ENCODE measurements at places on chromosomes 13 and 19.

DNA sequence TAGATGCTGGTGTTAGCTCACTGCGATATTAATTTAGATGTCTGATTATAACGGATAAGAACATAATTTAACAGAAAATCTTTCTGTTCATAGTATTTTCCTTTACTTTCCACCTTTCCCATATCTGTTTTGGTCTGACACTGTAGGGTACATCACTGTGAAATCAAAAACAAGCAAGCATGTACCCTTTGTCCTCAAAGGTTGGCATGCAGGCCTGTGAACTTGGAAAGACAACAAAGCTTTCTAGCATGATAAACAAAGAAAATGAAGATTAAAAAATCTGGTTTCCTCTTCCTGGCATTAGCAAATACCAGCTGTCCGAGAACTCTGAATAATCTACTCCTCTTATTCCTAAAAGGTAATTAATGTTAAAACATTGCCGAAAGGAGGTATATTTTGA, 31.6 kb downstream of the THSD1 start:
- no peak for DNase-seq

DNA sequence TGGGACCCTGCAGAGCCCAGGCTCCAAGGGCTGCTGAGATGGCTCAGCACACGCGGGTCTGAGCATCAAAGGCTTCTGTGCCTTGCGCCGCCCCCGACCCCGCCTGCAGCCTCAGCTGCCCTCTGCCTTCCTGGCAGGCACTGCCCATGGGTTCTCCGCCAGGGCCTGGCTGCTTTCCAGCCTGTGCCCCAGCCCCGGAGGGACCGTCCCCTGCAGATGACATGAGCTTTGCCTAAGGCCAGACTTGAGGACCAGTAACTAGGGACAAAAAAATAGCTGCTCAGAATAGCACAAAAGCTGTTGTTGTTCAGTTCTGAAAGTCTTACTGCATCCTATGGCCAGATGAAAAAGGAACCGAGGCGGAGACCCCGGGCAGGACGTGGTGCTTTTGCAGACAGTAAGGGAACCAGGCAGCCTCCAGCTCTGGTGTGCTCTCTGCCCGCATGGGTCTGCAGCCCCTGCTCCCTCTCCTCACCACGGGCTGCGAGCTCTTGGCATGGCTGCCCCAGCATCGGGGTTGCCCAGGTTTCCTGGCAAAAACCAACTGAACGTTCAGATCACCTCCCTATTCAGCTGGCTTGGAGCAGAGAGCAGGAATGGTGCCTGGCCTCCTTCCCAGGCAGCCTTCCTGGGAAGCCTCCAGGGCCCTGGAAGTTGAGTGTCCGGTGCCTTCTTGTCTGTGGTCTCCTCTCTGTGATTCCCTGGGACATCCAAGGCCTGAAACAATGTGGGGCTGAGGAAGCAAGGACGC, 12.5 kb upstream of the CFAP97D2 start:
- DNase-seq = no peak

- no peak for DNase-seq
Observed at GRCh38 chr13:95060014-95060519, 241.2 kb downstream of the ABCC4 start.

DNA sequence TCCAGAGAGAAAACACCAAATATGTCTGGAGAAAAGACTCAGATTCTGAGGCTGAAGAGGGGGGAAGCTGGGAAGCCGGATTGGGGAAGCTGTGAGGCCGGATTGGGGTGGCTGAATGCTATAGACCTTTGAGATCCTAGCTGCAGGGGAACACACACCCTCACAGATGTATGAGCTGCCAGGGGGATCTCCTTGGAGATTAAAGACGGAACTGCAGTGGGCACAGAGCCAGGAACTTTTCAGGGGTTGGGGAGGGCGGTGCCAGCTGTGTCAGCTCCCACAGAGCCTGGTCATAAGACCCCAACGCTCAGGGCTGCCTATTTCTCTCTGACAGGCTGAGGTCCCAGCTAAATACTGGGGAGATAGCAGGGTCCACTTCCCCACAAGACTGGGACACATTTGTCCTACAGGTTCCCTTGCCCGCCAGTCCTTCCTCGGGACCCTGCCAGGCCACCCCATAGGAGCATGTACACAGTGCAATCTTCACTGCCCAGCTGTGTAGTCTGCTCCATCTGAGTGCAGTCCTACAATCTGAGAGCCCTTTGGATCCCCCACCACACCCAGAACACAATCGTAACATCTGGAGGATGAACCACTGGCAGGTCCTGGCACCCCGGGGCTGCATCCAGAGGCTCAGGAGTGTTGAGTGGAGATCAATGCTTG, 1893.9 kb downstream of the PCDH9 start:
- DNase-seq = no peak

GRCh38 chr19:1313695-1314613, 28.3 kb downstream of the EFNA2 start:
- DNase-seq = no peak

DNA sequence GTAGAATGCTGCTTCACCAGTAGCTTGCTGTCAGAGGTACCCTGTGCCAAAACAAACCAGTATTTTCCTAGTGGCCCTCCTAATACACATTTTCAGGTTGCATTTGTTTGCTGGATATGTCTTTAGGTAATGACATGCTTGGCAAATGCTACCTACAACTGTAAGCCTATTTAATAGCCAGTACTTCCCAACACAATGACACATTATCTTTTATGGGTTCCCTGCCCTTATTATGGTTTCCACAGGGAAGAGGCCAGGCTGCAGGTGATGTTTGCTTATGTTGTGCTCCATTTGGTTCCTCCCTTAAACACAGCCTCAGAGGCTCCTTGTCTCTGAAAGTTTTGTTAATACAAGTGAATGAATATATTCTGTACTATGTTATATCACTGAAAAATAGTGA, 24.7 kb downstream of the FRY start:
- no peak for DNase-seq

GRCh38 chr13:100636441-100636840, 38.2 kb downstream of the TMTC4 start:
- DNase-seq = no peak

DNA sequence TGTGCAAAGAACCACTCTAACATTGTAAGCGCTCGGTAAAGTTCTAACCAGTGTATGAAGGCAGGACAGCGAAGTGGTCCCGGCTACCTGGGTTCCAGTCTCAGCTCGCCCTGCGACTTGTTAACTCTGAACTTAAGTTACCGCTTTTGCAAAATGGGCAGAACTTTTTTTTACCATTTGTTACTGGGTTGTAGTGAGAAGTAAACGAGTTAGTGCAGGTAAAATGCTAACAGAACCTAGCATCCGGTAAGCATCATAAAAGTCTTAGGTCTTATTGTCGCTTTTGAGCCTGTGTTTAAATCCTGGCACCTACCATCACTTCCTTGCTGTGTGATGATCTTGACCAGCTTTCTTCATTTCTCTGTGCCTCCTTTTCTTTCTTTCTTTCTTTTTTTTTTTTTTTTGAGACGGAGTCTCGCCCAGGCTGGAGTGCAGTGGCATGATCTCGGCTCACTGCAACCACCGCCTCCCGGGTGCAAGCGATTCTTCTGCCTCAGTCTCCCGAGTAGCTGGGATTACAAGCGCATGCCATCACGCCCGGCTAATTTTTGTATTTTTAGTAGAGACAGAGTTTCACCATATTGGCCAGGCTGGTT, 734 bp upstream of the TRMT1 start:
- DNase-seq = no peak

- DNase-seq = no peak
Observed at GRCh38 chr19:19619181-19619848, 828 bp upstream of the PBX4 start.

DNA sequence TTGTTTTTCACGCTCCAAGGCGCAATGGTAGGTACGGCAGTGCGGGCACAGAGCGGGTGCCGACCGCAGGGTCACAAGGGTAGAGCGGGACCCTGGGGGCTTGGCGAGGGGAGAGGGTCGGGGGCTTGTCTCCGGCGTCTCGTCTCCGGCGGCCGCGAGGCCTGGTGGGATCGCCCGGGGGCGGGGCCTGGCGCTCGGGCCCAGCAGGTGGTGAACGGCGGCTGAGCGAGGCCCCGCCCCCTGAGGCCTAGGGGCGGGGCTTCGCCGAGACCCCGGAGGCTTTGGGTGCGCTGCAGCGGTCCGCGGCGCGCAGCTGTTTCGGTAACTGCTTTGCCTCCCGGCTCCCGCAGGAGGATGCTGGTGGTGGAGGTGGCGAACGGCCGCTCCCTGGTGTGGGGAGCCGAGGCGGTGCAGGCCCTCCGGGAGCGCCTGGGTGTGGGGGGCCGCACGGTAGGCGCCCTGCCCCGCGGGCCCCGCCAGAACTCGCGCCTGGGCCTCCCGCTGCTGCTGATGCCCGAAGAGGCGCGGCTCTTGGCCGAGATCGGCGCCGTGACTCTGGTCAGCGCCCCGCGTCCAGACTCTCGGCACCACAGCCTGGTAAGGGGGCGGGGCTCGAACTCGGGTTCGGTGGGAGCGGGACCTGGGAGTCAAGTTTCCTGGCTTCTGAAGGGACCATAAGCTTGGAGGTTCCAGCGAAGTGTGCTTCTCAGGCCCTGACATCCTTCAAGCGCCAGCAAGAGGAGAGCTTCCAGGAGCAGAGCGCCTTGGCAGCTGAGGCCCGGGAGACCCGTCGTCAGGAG, at the start of gene TSEN34:
Gene TSEN34, plus strand, starts transcription at position 298 of the 800 bp plus-strand sequence. Its CDS starts 57 bp downstream, at position 355.
- no peak for DNase-seq

DNA sequence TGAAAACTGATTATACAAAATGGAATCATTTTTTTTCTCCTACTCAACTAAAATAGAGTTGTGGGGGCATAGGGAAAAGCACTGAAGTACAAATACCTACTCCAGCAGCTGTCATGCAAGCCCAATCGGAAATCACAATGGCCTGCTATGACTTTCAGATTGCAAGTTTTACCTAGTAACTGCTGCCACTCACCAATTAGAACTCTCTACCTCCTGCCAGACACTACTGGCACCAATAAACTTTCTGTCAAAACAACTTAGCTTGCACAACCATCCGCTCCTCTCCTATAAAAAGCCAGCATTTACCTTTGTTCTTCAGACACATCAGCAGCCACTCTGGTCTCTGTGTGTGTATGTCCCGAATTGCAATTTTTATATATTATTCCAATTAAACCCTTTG, 9.3 kb upstream of the TRPC4 start:
- no peak for DNase-seq

- no peak for DNase-seq
Observed at GRCh38 chr13:43520351-43520750, 266.4 kb downstream of the ENOX1 start.

DNA sequence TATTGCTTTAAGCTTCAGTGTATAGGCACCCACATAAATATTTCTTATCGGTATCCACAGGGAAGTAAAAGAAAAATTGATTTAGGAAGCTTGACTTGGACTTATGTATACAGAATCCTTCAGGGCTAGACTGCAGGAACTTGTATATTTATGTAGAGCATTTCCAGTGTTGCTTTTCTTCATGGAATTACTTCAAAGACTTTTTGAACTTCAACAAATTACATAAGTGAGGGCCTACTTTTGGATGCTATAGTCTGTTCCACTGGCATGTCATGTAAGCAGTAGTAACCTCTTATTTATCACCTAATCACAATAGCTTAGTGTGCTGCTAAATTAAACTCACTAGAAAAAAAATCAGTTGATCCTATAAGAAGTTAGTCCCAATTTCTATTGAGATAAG, 557.9 kb upstream of the SLITRK6 start:
- no peak for DNase-seq

GRCh38 chr13:46041419-46041839, 11.1 kb downstream of the ZC3H13 start:
- DNase-seq = no peak

DNA sequence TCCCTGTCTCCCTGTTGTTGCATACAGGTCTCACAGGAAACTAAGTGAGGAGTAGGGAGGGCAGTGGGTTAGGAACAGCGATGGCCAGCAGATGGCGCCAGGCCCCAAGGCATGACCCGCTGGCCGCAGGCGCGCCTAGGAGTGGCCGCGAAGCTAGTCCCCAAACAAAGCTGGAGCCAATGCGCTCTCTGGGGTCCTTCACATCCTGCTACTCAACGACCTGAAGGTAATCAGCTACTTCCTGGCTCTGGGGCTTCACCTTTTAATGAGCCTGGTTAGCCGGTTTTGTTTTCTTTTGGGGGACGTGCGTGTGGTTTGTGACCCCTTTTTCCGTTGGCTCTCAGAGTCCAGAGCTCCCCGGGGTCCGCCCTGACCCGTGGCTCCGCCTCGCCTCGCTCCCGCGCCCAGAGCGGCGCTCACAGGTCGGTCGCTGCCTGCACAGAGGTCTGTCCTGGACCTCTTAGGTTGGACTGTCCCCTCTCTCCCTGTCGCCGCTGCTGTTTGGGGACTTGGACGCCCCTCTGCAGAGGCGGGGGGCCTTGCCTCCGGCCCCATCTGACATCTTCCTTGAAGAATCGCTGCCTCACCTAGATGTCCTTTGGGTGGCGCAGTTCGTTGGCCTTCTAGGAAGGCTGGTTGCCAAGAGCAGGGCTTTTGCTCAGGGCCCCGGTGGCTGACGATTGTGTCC, 62.2 kb upstream of the GTF3A start:
- no peak for DNase-seq

DNA sequence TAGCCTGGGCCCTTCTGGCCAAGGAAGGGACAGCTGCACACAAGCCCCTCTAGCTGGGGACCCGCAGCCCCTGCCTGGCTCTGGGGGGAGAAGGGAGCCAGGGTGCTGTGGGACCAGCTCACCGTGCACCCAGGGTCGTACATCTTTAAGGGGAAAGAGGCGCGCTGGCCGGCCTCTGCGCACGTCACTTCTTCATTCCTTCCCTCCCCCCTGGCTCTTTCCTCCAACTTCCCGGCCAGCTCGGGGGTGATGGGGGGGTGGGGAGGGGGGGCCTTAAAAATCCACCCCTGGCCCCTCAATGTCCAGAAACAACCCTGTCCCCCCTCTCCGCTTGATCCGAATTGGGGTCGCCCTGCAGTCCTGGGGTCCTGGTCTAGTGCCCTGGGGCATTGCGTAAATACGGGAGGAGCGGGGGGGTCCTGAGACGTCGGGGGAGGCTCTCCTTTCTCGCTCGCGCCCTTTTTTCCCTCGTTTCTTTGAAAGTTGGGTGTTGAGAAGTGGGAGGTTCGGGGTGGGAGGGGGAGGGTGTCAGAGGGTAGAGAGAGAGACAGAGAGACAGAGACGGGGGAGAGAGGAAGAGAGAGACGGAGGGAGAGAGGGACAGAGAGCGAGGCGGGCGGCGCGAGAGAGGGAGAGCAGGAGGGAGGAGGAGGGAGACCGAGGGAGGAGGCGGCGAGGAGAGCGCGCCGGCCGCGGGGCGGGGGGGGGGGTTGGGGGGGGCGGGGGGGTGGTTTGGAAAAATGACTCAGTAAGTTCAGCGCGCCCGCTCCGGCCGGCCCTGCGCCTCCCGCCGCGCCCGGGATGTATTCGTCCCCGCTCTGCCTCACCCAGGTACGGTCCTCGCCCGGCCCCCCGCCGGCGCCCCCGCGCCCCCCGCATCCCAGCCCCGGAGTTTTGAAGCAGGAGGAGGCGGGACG, at the start of gene NFIC:
Gene NFIC, plus strand, starts transcription at position 748 of the 917 bp plus-strand sequence. Its CDS starts 54 bp downstream, at position 802.
- peak; percentile 23 for DNase-seq

GRCh38 chr19:15128162-15128770, 21.1 kb downstream of the SYDE1 start:
- no peak for DNase-seq

- DNase-seq = no peak
Observed at GRCh38 chr13:50599927-50600326, 243.6 kb downstream of the DLEU7 start.

GRCh38 chr13:33612641-33613638, 205.0 kb upstream of the RFC3 start:
- DNase-seq = no peak

- DNase-seq = no peak
Observed at GRCh38 chr13:30346153-30346788, 38.9 kb upstream of the KATNAL1 start.

- no peak for DNase-seq
Observed at GRCh38 chr19:36058481-36059179, 3.9 kb downstream of the WDR62 start.

Measured in AG04449 (cell line).